Effector CD4-positive, alpha-beta T cell (primary cell): ENCODE measurements at places on chromosomes 11 and 22.

- DNase-seq, result no peak
Measured at GRCh38 chr11:109606256-109606655, 184.3 kb downstream of the C11orf87 start.

DNA sequence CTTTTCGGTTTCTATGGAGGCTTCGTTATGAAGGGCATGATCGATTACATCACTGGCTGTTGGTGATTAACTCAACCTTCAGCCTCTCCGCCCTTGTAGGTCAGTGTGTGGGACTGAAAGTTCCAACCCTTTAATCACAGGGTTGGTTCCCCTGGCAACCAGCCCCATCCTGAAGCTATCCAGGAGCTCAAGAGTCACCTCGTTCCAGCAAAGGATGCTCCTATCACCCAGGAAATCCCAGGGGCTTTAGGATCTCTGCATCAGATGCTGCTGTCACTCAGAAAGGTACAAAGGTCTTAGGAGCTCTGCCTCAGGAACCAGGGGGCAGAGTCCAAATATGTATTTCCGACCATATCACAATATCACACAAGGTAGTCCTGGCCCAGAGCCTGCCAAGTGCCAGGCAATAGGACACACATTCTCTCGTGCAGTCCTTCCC lies 123.5 kb upstream of the PARVA start:
- no peak for DNase-seq

DNA sequence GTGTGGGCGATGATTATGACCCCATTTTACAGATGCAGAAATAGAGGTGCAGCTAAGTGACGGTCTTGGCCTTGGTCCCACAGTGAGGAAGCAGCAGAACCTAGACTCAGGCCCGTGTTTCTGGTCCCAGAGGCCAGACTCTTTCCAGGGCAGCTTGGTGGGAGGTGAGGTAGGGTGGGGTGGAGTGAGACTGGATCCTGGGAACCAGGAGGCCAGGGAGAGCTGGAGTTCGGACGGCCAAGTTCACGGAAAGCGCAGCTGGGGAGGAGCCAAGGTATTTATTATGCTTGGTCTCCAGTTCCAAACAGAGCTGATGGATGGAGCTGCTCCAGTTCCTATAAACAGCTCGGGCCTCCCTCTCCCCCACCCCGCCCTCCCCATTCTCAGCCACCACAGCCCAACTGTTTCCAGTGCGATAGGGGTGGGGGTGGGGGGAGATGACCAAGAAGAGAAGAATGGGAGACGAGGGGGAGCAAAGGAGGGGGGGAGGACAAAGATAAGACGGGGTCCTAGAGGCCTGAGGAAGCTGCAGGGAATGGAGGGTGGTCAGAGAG lies 16.2 kb downstream of the LRRC32 start:
- no peak for DNase-seq

DNA sequence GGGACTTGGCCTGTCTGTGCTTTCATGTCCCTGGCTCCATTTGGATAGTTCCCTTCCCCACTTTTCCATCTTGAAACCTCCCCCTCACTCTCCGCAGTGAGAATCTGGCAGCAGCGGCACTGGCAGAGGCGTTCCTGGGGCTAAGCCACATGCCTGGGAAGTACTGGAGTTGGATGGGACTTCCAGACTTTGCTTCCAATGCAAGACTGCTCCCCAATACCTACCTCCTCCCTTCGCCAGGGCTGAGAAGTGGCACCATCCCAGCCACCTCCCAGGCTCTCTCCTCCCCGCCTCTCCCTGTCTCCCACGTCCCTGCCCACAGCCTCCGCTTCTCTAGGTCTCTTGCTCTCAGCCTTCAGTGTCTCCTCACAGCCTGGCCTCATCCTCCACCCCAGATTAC lies 16.6 kb downstream of the TST start:
- no peak for DNase-seq

GRCh38 chr11:117908109-117908895 lies 20.9 kb downstream of the TMPRSS13 start:
- DNase-seq, result no peak

GRCh38 chr11:125513705-125514265 lies 17.7 kb upstream of the FEZ1 start:
- DNase-seq, result no peak

- DNase-seq, result peak; percentile 31
Measured at GRCh38 chr22:42780070-42780540, 59.4 kb upstream of the A4GALT start.

DNA sequence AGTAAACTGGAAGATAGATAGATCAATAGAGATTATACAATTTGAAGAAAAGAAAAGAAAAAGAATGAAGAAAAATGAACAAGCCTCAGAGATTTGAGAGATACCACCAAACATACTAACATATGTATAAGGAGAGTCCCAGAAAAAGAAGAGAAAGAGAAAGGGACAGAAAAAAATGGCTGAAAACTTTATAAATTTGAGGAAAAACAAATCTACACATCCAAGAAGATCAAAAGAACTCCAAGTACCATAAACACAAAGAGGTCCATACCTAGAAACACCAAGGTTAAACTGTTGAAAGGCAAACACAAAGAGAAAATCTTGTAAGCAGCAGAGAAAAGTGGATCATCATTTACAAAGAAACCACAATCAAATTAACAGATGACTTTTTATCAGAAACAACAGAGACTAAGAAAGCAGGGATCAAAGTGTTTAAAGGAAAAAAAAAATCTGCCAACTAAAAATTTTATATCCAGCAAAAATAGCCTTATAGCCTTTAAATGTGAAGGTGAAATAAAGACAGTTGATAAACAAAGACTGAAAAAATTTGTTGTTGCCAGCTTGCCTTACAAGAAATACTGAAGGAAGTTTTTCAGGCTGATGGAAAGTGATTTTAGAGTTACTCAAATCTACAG lies 11.8 kb upstream of the AKIP1 start:
- no peak for DNase-seq

DNA sequence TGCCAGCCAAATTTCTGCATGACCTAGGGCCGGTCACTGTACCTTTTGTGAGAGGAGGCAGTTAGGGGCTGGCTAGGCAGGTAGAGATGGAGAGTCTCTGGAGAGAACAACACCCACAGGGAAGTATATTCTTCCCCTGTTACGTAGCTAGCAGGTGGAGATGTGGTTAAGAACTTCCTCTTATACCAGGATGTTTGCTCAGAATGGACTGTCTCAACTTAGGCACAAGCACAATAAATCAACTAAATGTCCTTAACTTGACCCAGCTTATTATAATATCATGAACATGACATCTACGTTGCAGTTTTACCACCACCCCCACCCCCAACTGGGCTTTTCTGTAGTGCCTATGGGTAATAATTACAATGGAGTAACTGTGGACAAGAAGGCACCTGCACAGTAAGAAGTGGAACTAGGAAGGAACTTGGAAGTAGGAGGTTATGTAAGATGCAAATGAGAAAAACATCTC lies 60.7 kb upstream of the MPEG1 start:
- DNase-seq, result no peak

DNA sequence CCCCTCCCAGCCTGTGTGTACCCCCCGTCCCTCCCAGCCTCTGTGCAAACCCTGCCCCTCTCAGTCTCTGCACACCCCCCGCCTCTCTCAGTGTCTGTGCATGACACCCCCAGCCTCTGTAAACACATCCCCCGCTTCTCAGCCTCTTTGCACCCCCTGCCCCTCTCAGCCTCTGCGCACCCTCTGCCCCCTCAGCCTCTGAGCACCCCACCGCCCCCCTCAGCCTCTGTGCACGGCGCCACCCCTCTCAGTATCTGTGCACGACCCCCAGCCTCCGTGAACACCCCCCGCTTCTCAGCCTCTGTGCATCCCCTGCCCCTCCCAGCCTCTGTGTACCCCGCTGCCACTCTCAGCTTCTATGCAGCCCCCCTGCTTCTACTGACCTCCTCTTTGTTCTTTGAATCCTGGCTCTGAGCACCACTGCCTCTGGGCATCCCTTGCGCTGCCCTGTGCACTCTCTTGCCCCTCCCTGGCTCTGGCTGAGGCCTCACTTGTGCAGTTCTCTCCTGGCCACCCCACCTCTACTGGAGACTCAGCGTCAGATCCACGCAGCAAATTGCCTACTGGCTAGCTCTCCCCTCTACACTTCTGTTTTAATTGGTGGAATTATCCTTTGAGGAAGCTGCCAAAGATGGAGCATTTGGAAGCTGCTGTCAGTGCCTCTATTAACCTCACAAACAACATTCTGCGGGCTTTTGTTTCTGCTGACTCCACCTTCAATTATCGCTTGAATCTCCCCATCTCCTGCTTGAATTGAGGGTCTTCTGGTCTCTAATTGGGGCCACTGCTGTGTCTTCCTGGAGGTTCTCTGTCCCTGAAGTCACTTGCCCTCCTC lies 838.6 kb downstream of the TBC1D22A start:
- no peak for DNase-seq

DNA sequence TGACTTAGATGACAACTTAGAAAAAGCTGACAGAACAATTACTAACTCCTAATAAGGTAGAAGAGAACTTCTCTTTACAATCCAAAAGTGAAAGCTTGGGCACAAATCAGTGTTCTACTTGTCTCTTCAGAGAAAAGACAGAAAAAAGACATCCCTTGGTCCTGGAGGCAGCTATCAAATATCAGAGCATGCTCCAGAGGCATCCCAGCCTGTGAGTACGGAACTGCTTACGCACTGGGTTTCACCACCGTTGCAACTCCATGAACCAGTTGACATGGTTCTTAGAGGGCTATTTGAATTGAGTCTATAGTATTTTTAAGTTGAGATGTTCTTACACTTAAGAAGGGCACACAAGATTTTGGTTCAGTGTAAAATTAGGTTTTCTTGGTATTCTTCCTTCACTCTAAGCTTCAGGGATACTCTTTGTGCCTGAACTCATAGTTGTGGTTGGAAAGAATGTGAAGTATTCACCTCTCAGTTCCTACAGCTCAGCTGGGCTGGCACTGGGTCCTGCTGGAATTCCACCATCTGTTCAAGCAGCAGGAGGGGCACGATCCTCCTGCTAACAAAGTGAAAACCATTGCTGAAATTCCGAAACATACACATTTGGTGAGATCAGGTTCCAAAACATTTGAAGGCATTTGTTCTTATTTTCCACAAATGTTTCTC lies 6.3 kb downstream of the AKIP1 start:
- DNase-seq, result no peak

DNA sequence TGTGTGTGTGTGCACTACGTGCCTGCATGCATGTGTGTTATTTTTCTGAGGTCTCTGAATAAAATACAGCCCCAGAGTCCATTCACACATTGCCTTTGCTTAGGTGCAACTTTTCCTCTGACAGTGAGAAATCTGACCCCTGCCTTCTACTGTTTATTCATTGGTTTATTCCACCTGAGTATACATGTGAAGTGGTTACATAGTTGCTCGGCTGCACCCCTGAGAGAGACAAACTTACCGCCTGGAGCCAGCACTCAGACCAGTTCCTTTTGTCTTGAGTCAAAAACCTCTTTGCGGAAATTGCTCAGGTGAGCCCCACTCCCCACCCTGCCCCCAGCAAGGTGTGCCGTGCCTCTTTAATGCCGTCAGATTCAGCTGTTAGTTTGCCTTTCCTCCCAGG lies 363.6 kb downstream of the BRD1 start:
- DNase-seq, result no peak

- DNase-seq, result no peak
Measured at GRCh38 chr11:119902656-119903231, 173.7 kb upstream of the NECTIN1 start.

DNA sequence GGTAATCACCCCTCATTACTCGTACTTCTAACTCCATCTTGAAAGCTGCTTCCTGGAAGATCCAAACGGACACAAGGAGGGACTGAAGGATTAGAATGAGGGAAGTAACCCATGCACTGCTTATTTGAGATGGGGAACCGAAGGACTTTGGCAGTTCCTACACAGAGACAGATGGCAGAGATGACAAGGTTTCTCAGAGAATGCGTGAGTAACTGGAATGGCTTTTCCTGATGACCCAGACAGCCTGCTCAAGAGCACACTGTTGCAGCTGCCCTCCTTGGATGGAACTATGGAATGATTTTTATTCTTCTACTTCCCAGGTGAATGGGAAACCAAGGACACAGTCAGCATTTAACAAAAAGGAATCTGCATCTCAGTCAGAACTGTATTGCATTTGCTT lies 7.3 kb downstream of the KCNJ11 start:
- no peak for DNase-seq

DNA sequence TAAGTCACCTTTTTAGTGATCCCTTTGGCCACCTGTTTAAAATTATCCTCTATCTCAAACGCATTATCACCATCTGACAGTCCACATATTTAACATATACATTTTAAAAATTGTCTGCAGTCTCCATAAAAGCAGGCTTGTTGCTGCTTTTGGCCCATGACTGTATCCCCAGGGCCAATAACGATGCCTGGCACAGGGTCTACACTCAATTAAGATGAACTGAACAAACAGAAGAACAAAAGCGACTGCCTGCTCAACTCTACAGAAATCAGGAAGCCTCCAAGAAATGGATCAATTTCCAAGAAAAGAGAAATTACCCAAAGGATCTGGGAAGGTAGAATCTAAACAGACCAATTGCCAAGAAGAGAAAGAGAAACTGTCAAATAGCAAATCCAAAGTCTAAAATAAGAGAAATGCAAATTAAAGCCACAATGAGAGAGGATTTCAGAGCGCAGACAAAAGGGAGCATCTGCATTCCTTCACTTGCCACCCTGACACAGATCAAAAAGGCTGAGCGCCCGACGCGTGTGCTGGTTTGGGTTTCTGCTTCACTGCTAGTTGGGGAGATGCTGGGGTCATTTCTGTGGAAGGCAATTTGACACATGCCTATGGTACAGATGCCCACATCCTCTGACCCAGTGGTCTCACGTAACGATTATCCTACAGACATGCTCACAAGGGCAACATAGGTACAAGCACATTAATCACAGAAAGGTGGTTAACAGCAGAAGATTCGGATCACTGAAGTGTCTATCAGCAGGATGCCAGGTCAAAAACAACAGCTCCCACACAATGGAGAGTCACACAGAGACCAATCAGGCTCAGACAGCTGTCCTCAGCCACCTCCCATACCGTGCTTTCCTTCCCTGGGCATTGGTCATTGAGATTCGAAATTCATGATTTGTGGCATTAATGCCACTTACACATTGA lies 55.9 kb downstream of the SHISAL1 start:
- DNase-seq, result no peak

GRCh38 chr22:49100773-49101172 lies 726.9 kb downstream of the BRD1 start:
- DNase-seq, result no peak

DNA sequence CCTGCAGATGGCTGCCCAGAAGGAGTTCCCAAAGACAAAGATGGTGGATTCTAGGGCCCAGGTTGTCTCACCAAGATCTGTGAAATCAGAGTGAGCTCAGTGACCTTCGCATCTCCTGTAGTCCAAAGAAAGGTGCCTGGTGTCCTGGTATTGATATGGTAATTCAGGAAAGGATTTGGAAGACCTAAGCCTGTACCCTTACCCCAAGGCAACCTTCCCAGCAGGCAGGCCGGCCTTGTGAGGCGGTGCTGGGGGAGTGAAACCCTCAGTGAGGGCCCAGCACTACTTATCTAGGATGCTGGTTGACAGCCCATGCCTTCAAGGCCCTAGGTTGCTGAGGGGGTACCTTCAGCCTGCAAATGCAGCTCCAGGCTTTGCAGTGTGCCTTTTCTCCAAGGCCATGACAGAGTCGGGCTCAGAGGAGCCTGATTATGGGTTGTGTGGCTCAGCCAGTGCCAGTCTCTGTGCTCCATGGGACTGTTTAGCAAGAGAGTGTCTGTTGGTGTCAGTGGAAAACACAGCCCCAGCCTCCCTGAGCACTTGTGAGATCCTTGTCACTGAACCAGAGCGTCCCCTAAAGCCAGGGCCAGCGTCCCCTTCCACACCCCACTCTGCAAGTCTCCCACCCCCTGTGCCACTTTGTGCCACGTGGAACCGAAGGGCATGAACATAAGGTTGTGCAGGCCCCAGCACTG lies 72.8 kb upstream of the MYOD1 start:
- no peak for DNase-seq
